Camera-type eye (tissue), 1 donor: ENCODE measurements at places on chromosomes 3 and 15. TPM values are rescaled to one million over a fixed set of nuclear protein-coding genes. Genes with fewer than 3 reads are reported as not detected.

Gene TERC
- 215 TPM for total RNA-seq

Gene GOLGA8R
- total RNA-seq = 10.7 TPM

Gene XYLB
- 9.3 TPM for total RNA-seq

Gene THUMPD3
- 75.8 TPM for total RNA-seq

Gene TRIM59
- 25.6 TPM for total RNA-seq

Gene SNAP23
- 52.8 TPM for total RNA-seq
